ENCODE measurements at places on chromosomes 12 and 14.

DNA sequence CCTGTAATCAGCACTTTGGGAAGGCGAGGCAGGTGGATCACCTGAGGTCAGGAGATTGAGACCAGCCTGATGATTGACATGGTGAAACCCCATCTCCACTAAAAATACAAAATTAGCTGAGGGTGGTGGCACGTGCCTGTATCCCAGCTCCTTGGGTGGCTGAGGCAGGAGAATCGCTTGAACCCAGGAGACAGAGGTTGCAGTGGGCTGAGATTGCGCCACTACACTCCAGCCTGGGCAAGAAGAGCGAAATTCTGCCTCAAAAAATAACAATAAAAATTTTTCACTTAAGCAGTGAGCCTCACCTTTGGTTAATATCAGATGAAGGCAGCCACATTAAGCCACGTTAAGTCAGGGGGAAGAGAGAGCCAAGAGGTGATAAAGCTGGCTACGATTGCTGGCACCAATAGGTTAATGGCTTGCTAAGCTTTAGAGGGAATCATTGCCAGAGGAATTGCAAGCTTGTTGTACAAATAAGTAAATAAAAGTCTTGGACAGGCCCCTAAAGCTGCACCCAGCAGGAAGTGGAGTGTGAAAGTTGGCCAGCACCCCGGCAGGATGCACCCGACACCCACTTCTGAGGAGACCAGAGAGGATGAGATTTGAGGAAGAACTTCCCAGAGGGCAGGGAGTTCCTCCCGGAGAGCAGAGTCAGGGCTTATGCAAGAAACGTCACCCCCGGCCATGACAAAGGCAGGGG, 41.3 kb upstream of the TESC start:
- DNase-seq: no peak

DNA sequence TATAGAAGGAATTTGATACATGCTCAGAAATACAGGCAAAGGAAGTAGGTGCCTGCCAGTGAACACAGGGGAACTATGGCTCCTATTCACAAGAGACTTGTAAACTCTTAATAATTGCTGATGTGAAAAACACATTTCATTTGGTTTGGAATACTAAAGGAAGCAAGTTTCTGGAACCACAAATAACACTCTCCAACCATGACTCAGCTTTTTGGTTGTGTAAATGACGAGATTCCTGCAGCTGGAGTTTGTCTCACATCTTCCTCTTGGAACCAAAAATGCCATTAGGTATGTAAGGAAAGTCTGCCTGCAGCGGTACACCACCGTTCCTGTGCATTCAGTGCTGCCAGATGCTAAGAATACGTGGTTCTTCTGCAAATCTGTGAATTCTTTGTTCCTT, 4.5 kb upstream of the OR11H6 start:
- DNase-seq: no peak

DNA sequence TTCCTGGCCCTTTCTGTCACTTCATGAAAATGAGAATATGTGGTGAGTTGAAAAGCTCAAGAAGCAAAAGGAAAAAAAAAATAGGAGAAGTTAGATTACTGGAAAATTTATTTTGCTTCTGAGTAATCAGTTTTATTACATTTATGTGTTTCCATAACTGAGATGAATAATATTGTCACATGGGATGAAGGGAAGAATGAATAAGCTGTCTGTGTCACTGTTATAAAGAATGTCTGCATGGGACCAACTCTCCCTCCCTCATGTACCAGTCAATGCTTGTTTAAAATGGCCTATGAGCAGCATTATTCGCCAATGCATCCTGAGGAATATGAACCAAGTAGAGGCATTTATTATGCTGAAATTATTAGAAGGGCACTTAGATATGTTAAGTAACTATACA, 246.3 kb downstream of the PRKD1 start:
- peak; percentile 8 for DNase-seq

DNA sequence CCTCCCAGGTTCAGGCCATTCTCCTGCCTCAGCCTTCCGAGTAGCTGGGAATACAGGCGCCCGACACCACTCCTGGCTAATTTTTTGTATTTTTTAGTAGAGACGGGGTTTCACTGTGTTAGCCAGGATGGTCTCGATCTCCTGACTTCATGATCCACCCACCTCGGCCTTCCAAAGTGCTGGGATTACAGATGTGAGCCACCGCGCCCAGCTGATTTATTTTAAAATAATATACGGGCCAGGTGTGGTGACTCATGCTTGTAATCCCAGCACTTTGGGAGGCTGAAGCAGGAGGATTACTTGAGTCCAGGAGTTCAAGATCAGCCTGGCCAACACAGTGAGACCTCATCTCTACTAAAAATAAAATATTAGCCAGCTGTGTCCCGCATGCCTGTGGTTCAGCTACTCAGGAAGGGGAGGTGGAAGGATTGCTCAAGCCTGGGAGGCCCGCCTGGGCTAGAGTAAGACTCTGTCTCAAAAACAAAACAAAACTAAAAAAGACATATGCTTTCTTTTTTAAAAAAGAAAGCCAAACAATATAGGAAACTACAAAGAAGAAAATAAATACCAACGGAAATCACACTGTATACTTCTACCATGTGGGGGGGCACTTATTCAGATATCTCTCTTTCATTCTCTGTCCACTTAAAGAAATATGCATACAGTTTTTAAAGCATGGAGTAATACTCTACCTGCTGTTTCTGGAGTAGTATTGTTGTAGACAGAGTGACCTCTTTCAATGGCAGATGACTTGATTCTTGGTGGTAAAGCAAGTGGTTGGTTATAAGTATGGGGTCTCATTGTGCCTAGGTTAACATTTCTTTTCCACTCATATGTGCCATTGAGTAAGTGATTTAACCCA, 930 bp upstream of the MIA2 start:
- DNase-seq: peak; percentile 84

- DNase-seq: no peak
These were observed 25.2 kb upstream of the PLXNC1 start for GRCh38 chr12:94123127-94123526.

DNA sequence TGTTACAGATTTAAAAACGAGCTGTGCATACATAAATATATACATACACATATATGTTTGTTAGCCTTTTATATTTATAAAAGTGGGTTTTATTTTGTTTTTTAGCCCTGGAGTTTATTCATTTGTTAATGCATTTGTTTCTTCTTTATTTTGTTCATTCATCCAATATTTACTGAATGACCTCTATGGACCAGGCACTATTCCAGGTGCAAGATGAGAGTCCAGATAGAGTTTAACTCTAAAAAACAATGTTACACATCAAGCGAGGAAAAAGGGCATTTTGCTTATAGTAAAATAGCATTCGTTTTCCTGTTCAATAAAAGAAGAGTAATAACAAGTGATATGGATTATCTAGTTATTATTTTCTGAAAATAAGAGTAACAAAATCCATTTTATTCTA, 14.2 kb downstream of the ACSS3 start:
- no peak for DNase-seq

- DNase-seq: peak; percentile 80
These were observed 1.3 kb downstream of the ST8SIA1 start for GRCh38 chr12:22333186-22333712.

- no peak for DNase-seq
These were observed 1.6 kb upstream of the HHIPL1 start for GRCh38 chr14:99643343-99643742.

GRCh38 chr12:44618946-44619345, 257.2 kb downstream of the NELL2 start:
- DNase-seq: no peak

- peak; percentile 77 for DNase-seq
These were observed 89.0 kb downstream of the SCARB1 start for GRCh38 chr12:124774462-124775167.

DNA sequence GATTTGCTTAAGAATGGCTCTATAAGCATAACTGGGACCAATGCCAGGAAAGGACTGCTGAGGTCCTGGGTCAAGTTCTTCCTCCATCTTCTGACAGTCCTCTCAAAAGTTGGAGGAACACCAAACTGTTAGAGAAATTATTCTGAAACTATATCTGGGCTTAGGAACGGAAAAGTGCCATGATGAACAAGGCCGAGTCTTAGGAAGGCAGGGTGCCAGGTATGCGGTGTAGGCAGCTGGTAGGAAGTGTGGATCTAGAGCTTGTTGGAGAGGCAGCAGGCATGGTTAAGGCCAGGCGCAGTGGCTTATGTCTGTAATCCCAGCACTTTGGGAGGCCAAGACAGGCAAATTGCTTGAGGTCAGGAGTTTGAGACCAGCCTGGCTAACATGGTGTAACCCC, 7.7 kb downstream of the GNPTAB start:
- no peak for DNase-seq

GRCh38 chr14:68181519-68182326, 362.1 kb downstream of the RAD51B start:
- peak; percentile 56 for DNase-seq

- DNase-seq: peak; percentile 34
These were observed 7.4 kb downstream of the TCP11L2 start for GRCh38 chr12:106309671-106310505.

GRCh38 chr12:93979189-93979588, 169.2 kb upstream of the PLXNC1 start:
- peak; percentile 54 for DNase-seq

- DNase-seq: no peak
These were observed 28.6 kb upstream of the ADGRD1 start for GRCh38 chr12:130924966-130925665.

- DNase-seq: no peak
These were observed 125.7 kb upstream of the CCDC196 start for GRCh38 chr14:66360366-66360926.

DNA sequence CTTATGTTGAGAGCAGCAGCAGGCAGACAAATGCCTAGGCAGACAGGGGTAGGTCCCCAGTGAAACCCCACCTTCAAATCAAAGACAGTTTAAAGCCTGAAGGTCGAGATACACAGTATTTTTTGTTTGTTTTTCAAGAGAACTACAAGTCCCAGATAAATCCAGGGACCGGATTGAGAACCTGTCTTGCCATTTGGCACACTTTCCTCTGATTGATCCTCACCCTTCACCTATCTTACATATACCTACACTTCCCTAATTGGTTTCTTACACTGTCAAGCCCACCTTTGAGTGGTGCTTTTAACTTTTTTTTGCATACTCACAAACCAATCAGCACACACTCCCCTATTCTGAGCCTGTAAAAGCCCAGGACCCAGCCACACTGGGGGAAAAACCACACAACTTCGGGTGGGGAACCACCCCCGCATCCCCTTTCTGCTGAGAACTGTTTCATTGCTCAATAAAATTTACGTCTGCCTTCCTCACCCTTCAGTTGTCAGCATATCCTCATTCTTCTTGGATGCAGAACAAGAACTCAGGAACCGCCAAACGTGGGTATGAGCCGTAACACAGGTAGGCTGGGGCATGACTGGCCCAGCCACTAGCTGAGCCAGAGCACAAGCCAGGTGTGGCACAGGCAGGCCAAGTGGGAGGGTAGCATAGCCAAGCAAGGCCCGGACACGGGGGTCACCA, 11.1 kb downstream of the DICER1 start:
- no peak for DNase-seq

GRCh38 chr12:28966046-28966780, 182.9 kb upstream of the FAR2 start:
- no peak for DNase-seq

GRCh38 chr14:34883954-34884353, 8.8 kb upstream of the BAZ1A start:
- no peak for DNase-seq

DNA sequence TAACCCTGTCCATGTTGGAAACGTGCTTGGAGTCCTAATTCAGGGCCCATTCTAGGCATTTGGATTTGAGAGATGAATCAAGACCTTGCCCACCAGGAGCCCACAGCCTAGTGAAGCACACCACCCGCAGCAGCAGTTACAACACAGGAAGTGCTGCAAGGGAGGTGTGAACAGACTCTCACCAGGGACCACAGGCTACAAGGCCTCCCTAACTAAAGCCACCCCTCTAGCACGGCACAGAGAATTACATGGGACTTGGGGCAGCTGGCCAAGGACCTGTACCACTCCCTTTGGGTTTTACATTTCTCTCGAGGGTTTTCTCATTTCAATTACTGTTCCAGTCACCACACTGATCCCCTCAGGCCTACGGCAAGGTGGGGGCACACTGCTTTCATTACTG, 49.5 kb upstream of the FOXN3 start:
- DNase-seq: no peak

DNA sequence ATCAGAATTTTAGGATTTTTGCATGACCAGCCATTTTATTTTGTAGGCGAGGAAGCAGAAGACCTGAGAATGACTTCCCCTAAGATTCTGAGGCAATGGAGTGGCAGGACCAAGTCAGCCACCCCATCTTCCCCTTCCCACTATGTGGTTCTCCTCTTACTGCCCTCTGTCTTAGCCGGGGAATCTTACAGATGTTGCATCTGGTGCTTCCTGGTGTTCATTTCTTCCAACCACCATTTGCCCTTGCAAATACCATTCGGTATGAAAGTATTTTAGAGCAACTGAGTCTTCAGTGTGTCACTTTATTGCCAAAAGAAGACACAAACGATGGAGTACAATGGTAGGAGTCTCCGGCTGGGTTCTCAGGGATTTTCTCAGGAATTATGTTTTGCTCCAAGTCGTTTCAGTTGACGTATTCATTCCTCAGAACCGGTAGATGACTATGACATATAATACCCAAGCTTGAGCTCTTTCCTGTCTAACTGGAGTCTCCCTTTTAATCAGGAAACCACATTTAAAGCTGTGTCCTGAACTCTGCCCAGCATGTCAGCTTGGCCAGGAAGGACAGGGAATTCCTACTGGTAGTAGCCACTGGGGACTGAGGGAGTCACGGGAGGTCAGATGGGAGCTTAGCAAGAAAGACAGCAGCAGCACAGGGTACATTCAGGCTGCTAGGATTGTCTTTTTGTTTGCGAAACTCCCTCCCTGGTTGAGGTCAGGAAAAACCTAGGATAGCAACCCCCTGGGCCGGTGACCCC, 87.0 kb downstream of the SAMD4A start:
- DNase-seq: peak; percentile 76

DNA sequence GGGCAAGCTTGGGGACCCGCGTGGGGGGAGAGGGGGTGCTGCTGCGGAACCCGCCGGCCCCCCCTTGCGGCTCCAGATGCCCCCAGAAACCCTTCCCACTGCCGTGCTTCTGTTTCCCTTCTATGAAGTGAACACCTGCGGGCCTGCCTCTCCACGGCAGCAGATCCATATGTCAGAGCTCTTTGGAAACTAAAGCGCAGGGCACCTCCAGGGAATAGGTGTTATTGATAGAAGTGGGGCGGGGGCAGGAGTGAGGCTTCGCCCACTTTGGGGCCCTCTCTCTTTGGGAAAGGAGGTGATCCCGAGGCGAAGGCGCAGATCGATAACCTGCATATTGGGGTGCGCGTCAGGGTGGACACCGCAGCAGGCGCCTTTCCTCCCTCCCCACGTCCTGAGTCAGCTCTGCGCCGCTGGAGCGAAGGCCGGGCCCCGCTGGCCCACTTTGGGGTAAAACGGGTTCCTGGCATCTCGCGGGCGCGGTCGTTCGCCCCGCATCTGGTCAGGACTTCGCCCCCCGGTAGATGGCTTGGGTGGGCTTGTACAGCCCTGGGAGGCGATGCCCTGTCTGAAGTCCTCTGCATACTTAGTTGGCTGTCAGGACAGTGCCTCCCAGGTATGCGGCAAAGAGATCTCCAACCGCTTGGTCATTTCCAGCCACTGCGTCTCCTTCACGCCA, 524 bp downstream of the KMT5A start:
- peak; percentile 66 for DNase-seq

DNA sequence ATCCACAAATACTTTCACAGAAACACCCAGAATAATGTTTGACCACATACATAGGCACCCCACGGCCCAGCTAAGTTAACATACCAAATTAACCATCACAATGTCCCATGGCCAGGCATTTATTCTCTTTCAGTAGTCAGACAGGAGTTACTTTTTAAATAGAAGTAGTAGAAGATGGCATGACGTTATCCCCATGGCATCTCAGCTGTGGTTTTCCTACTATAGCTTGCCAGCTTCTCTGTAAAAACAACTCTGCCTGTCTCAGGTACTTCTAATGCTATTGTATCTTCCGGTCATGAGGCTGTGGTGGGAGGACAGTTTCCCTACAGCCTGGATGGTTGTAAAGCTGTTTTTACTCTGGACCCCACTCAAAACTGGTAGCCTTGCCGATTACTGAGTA, 19.3 kb downstream of the CTSG start:
- DNase-seq: no peak

All from foreskin fibroblast (primary cell).